Stimulated activated CD8-positive, alpha-beta memory T cell treated with anti-CD3 and anti-CD28 coated beads, Interleukin-7, amount 100 ng/mL, for 1 hour (primary cell): ENCODE measurements at places on chromosomes 16 and 17.
A peak's percentile ranks its signal among the peaks of the same experiment; 100 is the strongest.

- no peak for DNase-seq
Measured at GRCh38 chr16:86480444-86480843, 29.9 kb upstream of the FOXF1 start.

DNA sequence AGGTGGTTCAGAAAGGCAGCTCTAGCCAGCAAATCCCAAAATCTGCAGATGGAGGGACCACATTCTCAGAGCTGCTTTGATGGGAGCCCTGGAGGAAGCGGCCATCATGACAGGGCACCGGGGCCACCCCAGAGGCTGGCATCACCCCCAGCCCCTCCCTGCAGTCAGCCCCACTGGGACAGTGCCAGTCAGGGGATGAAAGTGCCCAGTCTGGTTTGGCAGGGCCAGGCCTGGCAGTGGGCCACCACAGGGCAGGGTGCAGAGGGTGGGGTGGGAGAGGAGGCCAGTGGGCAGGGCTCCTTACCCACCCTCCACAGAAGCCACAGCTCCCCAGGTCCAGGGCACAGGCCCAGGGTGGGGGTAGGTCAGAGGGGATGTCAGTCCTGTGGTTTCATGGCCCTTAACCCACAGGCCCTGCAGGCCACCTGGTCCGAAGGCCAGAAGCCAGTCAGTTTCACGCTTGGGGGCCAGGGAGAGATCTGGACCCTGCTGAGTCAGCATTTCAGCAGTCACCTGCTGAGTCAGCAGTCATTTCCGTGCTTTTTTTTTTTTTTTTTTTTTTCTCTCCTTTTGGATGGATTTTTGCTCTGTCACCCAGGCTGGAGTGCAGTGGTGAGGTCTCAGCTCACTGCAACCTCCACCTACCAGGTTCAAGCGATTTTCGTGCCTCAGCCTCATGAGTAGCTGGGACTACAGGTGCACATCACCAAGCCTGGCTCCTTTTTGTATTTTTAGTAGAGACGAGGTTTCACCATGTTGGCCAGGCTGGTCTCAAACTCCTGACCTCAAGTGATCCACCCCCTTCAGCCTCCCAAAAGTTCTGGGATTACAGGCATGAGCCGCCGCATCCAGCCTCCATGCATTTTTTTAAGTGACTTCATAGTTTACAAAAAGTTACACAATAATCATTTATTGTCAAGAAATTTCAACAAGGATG is 10.4 kb downstream of the SLC25A10 start:
- no peak for DNase-seq

GRCh38 chr17:63967953-63968352 is 4.8 kb downstream of the SCN4A start:
- no peak for DNase-seq

DNA sequence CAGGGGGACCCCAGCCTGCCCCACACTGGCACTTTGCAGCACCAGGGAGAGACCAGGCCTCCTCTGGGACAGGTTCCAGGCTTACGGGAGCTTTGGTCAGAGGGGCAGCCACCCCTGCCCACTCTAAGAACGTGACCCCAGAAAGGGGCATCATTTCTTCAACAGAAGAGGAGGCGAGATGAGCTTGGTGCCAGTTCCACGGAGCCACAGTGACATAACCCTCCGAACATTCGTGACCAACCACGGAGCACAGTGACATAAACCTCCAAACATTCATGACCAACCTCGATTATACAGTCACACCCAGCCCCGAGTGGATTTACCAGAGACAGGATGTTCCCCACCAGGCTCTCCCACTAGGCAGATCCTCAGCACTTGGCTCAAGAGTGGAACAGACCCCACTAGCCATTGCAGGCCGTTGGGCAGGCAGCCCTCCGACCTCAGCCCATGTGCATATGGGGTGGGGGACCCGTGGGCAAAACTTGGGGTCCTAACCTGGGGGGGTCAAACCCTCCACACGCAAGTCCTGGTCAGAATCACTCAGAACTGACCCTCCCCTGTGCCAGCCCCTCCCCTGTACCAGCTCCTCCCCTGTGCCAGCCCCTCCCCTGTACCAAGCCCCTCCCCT is 112.9 kb downstream of the METRNL start:
- DNase-seq: no peak

DNA sequence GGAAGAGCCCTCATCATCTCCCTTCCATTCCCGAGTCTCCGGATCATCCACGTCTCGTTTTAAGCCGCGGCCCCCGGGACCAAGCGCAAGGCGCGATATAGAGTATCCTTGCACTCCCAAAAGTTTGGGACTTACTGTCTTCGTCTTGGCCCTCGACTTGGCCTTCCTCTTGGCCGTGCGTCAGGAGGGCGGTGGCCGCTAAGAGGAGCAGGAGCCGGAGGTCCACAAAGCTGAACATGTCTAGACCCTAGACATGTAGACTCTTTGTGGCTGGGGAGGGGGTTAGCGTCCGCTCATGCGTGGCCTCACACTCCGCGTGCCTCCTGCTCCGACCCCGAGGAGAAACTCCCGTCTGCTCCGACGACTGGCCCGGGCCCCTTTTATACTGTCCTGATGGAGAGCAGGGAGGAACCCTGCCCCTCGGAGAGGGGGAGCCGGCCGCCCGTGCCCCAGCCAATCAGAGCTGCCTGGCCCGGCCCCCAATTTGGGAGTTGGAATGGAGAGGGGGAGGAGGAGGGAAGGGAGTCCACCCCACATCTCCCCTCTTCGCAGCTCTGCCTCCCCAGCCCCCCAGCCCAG is at the start of gene COL1A1:
Gene COL1A1, minus strand, starts transcription at position 356 of the 579 bp plus-strand sequence. Its CDS starts 118 bp downstream, at position 238.
- DNase-seq: no peak

DNA sequence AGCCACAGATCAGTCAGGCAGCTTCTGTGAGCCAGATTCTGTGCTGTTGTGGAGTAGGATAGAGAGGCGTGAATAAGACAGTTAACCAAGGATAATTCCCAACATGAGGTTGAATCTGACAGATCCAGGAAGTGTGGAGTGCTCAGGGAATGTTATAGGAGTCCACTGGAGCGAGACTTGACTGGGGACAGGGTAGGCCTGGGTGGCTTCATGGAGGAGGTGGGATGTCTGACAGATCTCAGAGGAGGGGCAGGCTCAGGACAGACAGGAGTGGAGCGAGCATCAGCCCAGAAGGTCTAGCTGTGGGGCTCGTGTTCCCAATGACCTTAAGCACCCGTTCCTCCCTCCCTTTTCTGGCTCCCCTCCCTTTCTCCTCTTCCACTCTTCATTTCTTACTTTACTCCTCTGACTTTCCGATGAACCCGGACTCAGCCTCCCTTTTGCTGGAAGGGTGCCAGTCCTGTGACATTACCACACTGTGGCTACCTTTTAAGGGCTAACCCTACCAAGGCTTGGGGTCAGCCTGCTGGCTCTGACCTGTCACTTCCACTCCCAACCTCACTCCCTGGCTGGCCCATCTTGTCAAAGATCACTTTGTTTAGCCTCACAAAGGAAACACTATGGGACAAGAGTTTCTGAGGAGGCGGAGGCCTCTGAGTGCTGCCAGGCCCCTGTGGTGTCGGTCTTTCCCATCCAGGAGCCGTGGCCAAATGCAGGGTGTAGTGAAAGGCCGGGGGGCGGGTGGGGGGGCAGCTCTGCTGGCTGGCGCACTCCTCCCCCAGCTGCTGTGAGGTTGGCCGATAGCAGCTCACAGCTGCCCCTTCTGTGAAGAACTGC is 28.5 kb upstream of the EFCAB13 start:
- DNase-seq: no peak

GRCh38 chr16:70737377-70738082 is 51.7 kb upstream of the MTSS2 start:
- peak; percentile 35 for DNase-seq

DNA sequence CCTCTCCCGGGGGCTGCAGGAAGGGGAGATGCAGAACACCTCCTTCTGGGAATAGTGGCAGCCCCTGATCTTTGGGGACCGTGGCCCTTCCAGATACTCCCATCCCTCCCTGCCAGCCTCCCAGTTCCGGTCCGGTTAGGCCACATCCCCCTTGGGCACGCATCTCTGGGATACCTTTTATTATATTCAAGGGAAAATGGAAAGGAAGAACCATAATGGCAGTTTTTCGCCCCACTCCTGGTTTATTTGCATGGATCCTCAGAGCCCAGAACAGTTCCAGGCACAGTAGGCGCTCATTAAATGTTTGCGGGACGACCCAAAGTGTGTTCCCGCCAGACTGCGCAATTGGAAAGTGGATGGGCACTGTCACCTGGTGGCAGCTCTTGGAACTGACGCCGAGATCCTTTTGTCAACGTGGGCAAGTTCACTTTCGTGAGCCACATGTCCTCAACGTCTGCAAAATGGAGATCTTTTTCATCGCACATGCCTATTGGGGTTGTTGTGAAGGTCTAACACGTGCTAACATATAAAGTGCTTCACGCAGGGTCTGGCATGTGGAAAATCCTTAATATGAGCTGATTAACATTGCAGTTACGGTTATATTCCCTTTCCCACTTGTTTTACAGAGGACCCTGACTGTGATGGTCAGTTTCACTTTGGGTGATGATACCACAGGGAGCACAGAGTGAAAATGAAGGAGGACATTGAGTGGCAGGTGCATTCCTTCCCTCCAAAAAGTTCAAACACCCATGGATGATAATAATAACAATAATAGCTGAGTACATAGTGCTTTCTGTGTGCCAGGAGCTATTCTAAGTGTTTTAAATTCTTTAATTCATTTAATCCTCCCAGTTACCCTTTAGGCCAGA is 1.7 kb upstream of the GPRC5B start:
- peak; percentile 69 for DNase-seq

DNA sequence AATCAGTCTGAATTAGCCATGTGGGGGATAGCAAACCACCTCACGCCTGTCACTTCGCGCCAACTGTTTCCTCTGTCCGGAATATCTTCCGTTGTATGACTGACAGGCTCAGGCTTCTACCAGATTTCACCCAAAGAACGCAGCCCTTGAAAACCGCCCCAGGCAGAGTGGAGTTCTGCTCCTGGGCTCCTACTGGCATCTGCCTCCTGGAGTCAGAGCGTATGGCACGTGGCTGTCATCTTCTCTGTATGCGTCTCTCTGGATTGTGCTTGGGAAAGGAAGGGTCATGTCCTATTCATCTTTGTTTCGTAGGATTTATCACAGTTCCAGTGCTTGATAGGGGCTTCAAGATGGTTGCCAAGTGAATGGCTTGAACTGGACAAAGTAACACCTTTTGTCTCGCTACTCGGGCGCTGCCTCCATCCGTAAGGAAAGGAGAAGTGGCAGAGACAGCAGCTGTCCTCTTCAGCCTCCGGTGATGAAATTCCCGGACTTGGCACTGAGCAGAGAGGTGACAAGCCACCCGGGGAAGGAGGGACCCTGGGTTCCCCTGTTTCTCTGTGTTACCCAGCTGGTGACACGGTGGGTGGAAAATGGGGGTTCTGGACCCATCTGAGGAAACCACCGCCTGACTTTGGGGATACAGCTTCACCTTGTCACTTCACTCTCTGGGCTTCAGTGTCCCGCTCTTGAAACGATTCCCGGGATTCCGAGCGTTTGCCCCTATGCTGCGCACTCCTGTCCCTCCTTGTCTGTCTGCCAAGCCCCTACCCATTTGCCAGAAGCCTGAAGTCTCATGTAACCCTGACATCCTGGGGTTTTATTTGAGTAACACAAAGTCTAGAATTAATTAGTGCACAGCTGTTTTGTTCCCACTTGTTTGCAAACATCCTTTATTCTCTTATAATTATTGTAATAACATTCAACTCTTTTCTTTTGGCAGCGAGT is 13.9 kb downstream of the KIAA0513 start:
- no peak for DNase-seq

- no peak for DNase-seq
Measured at GRCh38 chr16:1098266-1098991, 2.4 kb upstream of the C1QTNF8 start.

- DNase-seq: no peak
Measured at GRCh38 chr17:14317383-14317782, 16.5 kb downstream of the HS3ST3B1 start.

DNA sequence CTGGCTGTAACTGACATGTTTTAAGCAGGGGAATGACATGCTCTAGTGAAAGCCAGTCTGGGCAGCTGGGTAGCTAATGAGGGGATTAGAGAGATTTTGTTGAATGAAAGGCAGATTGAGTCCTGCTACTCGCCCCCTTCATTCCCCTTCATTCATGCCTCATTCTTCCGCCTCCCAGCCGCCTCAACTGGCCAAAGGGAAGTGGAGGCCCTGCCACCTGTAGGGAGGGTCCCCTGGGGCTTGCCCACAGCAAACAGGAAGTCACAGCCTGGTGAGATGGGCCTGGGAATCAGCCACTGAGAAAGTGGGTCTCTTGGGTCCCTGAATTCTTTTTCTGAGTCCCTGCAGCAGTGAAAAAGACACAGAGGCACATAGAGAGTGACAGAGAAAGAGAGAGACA is 1.1 kb upstream of the CD19 start:
- DNase-seq: no peak

DNA sequence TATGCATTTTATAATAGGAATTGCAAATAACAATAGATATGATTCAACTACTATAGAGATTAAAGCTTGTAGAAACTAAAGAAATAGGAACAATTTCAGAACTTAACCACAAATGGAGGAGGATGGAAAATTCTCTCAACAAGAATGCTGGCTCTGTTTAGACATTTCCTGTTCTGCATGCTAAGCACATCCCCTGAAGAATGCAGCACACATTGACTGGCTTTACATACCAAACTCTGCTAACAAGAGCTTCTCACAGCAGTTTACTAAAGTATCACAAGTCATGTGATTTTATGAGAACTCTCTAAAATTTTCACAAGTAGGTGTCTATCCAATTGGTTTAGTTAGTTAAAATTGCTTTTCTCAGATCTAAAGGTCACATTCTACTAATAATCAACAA is 85.2 kb downstream of the SPAG9 start:
- no peak for DNase-seq

DNA sequence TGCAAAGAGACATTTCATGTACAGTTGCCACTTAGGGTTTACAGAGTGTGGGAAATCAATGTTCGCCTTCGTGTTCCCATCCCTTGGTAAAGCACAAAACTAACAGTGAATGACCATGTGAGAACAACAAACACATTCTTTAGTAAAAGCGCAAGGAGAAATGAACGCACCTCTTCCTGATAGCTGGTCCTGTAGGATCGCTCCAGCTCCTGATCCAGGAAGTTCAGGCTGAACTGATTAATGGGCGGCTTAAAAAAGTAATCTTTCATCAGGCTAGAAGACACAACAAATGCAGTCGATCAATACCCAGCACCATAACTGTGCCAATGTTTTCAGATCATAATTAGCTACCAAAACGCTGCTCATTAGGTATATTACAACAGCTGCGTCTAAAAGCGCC is 108.3 kb upstream of the CREBBP start:
- DNase-seq: no peak

DNA sequence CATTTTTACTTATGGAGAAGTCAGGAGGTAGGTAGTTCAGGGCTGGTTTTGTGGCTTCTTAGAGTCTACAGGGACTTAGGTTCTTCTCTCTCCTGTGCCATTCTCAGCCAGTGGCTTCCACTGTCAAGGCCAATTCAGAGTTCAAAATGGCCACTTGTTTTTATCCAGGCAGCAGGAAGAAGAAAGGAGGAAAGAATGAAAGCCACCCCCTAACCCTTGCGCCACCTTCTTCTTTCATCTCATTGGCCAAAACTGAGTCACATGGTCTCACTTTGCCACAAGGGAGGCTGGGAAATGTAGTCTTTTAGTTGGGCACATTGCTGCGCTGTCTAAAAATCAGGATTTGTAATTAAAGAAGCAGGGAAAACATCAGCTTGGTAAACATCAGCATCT is 60.8 kb upstream of the MED9 start:
- no peak for DNase-seq
